ENCODE measurements at places on chromosomes 13 and 19.

DNA sequence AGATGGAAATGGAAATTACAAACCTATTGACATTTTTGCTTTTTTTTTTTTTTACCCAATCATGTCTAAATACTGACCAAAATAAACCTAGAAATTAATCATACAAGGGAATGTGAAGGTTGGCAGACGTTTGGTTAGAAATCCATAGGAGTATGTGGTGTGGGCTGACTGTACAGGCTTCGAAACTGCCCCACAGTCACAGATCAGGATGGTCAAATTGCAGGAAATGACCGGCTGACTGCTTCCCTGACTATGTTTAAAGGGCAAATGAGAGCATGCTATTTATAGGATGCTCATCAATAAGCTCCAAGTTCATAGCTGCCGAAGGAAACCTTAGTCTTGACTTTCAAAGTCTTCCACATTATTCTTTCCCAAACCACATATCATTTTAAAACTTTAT lies 118.4 kb downstream of the COG6 start:
- no peak for DNase-seq

GRCh38 chr13:110341445-110342244 lies 34.6 kb downstream of the COL4A2 start:
- DNase-seq: no peak

DNA sequence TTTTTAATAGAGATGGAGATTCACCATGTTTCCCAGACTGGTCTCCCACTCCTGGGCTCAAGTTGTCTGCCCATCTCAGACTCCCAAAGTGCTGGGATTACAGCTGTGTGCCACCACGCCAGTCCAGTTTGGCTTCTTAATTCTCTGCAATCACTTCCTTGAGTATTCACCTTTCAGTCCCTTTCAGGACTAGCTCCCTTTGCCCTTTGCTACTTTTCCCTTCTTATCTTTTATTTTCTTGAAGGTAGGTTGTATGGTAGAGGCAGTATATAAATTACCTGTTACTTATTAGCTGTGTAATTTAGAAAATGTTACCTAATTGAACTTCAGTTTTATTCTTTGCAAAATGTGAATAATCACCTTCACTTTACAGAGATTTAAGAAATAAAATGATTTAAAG lies 285.8 kb downstream of the FGF9 start:
- DNase-seq: no peak

DNA sequence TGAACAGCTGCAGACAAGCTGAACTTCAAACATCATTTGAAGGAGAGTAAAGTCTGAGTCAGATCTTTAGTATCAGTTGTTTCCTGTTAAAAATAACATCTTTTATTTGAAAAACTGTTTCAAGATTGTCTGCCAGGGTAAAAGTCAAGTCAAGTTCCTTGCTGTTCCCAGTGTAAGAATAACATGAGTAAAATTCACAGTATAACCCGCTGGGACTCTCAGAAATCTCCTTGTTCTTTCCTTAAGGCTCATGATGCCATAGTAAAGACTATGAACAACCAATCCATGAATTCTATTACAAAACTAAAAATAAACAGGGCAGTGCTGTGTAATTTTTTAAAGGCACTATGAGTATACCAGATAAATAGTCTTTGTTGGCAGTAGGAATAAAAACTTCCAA lies 112.9 kb downstream of the IRS2 start:
- DNase-seq: no peak

DNA sequence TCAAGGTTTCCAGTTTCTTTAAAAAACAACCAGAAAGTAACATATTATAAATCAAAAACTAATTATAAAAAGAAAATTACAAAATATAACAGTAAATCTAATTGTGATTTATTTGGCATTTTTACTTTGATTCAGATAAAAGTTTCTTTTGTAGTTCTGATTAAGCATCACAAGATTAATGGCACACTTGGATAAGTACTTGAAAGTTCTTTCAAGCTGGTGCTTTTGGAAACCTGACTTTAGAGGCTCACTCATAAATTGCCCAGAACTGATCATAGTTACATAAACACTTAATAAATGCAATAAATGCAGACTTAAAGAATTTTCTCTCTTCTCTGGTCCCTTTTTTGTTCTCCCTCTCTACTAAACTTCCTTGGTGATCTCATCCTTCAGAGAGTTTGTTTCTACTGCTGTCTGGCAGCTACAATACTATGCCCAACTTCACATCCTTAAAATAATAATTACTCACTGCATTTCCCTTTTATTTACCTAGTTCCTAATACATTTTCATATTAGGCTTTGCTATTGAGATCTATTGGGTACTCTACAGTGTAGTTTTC lies 1417.0 kb downstream of the EFNB2 start:
- DNase-seq: no peak

DNA sequence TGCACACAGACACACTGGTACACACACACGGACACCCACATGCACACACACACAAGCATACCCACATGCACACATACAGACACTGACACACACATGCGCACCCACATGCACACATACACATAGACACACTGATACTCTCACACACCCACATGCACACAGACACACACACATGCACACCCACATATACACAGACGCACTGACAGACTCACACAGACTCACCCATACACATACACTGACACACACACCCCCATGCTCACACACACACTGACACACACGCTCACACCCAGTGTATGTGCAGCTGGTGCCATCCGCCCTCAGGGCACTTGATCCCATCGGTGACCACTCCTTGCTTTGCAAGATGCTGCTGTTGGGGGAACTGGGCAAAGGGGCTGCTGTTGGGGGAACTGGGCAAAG lies 9.7 kb upstream of the RASA3 start:
- no peak for DNase-seq

DNA sequence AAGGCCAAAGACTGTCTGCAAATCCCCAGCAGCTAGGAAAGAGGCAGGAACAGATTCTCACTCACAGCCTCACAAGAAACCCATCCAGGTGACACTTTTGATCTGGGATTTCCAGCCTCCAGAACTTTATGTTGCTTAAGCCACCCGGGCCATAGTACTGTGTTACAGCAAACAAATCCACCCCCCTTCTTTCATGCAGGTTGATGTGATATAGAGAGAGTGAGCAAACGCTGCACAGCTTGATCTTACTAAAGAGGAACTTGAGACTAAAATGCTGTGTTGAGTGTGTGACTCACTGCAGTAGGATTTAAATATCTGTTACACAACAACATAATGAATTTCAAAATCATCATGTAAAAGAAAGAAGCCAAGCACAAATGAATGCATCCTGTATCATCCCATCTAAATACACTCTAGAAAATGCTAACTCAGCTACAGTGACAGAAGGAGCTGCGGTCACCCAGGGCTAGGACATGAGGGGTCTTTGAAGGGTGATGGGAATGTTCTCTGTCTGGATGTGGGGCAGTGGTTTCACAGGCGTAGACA lies 32.2 kb downstream of the RCBTB2 start:
- DNase-seq: no peak

DNA sequence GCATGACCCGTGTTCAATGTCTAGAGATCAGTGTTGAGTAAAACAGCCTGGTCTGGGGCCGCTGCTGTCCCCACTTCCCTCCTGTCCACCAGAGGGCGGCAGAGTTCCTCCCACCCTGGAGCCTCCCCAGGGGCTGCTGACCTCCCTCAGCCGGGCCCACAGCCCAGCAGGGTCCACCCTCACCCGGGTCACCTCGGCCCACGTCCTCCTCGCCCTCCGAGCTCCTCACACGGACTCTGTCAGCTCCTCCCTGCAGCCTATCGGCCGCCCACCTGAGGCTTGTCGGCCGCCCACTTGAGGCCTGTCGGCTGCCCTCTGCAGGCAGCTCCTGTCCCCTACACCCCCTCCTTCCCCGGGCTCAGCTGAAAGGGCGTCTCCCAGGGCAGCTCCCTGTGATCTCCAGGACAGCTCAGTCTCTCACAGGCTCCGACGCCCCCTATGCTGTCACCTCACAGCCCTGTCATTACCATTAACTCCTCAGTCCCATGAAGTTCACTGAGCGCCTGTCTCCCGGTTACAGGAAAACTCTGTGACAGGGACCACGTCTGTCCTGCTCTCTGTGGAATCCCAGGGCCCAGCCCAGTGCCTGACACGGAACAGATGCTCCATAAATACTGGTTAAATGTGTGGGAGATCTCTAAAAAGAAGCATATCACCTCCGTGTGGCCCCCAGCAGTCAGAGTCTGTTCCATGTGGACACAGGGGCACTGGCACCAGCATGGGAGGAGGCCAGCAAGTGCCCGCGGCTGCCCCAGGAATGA lies 1.5 kb upstream of the CEACAM5 start:
- DNase-seq: peak; percentile 51

- no peak for DNase-seq
Observed at GRCh38 chr13:47119575-47120235, 222.9 kb upstream of the HTR2A start.

DNA sequence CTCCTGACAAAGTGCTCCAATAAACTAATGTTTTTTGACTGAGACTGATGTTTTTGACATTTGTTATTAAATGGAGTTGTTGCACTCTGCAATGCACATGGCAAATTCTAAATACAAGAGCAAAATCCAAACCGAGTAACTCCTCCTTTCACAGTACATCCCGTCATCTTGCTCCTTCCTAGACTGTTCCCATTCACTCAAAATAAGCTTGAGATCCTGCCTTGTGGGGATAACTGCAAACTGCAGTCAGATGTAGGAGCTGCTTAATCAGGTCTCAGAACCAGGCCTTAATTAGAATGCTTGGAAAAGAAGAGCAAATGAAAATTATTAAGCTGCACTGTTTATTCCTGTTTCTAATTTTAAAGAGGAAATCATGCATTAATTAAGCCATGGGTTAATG lies 134.8 kb upstream of the SPRY2 start:
- no peak for DNase-seq

- DNase-seq: no peak
Observed at GRCh38 chr19:6499052-6499790, 2.9 kb downstream of the TUBB4A start.

GRCh38 chr13:73782450-73783449 lies 351.5 kb downstream of the KLF12 start:
- no peak for DNase-seq

GRCh38 chr13:105370011-105370650 lies 1165.3 kb downstream of the EFNB2 start:
- no peak for DNase-seq

GRCh38 chr19:35228177-35228930 lies at the start of gene FAM187B:
TSS of gene FAM187B (minus strand) at chr19:35228739. CDS start at chr19:35228680, 59 bp downstream.
- no peak for DNase-seq

Measured in activated CD8-positive, alpha-beta memory T cell treated with anti-CD3 and anti-CD28 coated beads for 48 hours (primary cell).